ENCODE measurements at places on chromosomes 16 and 17.

GRCh38 chr17:39462631-39463375 lies 1.5 kb downstream of the CDK12 start:
- no peak for DNase-seq

DNA sequence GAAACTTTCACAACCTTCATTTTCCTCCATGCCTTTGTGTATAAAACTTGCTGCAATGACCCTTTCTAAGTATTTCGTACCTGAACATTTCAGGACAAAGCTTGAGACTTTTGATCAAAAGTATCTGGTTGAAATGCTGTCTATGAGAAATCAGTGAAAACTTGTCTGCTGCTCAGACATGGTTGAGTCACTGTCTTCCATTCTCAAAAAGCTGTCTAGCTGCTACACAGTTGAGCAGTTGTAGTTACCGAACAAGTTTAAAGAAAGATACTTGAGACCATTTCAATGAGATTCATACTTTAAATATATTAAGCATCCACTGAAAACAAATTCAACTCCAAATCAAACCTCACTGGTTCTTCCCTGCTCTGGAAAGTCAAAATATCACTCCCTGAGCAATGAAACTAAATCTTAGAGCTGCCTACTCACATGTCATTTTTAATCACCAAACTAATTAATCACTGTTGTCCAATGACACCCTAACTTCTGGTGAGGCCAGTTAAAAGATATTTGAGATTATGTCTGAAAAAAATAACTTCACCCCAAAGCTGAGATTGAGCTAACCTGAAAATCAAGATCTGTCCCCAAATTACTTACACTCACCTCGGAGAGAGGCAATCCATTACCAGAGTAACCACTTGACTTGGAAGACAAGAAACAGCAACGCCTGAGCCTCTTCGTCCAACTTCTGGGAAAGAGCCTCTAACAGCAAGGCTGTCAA lies 488 bp downstream of the TMEM100 start:
- DNase-seq: no peak

- DNase-seq: peak; percentile 13
Measured at GRCh38 chr17:37844158-37844976, 79.8 kb upstream of the TBC1D3K start.

- no peak for DNase-seq
Measured at GRCh38 chr16:19382084-19382801, 35.4 kb upstream of the TMC5 start.

DNA sequence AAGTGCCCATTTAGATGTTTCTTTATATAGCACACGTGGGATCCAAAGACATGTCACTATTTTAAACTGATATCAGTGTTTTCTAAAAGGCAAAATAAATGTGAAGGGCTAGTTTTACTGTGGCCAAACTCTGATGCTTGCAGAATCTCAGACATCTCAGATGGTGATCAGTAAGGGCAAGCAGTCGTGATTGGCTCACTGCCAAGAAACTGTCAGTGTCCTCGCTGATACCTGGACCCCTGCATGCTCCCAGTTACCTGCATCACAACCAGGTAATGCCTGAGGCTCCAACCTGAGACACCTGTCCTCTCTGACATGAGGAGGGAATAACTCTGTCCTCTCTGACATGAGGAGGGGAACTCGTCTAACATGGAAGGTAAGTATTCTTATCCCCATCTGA lies 114.0 kb downstream of the SPECC1 start:
- DNase-seq: no peak

- no peak for DNase-seq
Measured at GRCh38 chr17:80449930-80450576, 26.4 kb downstream of the NPTX1 start.

GRCh38 chr17:55340686-55341085 lies 75.9 kb downstream of the HLF start:
- DNase-seq: no peak

DNA sequence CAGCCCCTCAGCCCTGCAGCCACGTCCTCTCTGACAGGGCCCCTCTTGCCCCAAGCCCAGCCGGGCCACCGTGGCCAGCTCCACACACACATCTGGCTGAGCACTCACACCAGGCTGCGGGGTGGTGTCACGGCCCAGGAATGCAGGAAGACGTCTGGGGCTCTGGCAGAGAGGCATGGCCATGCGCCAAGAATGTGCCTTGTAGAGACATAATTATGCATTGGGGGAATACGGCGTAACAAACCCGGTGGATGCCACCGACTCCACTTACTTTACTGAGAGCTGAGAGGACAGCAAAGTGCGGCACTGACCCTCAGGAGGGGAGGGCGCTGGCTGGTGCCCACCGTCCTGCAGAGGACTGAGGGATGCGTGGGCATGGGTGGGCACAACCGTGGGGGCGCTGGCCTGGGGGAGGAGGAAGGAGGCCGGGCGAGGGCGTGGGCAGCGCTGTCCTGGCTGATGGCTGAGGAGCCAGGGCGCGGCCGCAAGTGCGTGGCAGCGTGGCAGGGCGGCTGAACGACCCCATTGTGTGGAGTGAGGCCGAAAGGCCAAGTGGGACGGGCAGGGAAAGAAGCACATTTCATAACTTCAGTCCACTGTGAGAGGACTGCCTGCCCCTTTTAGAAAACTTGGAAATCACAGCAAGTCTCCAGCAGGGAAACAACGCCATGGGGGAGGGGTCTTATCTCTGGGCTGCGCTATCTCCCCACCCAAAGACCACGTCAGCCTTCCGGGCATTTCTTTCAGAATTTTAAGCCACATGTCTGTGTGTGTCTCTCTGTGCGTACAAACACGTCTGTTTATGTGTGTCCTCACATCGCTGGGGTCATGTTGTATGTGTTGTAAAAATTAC lies 30.6 kb downstream of the METRNL start:
- DNase-seq: no peak

DNA sequence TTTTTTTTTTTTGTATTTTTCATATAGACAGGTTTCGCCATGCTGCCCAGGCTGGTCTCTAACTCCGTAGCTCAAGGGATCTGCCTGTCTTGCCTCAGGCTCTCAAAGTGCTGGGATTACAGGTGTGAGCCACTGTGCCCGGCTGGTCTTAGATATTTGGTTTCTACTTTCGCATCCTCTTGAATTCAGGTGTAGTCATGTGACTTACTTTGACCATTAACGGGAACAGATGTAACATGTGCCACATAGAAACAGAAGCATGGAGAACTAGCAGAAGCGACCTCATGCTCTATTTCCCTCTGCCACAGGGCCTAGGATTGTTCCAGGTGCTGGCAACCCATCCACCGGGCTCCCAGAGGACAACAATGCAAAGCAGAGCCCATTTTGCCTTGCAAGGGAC lies 166.6 kb downstream of the CYLD start:
- no peak for DNase-seq

GRCh38 chr17:1626333-1626732 lies 2.3 kb downstream of the SLC43A2 start:
- DNase-seq: no peak

DNA sequence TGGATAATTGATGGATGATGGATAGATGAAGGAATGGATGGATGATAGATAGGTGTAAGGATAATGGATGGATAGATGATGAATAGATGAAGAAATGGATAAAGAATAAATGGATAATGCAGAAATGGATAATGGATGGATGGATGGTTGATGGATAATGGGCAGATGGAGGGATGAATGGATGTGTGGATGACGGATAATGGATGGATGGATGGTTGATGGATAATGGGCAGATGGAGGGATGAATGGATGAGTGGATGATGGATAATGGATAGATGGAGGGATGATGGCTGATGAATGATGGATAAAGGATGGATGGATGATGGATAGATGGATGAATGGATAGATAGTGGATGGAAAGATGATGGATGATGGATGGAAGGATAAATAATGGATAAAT lies 239.2 kb downstream of the KATNIP start:
- no peak for DNase-seq

GRCh38 chr17:73498886-73499554 lies 145.2 kb downstream of the SDK2 start:
- no peak for DNase-seq

DNA sequence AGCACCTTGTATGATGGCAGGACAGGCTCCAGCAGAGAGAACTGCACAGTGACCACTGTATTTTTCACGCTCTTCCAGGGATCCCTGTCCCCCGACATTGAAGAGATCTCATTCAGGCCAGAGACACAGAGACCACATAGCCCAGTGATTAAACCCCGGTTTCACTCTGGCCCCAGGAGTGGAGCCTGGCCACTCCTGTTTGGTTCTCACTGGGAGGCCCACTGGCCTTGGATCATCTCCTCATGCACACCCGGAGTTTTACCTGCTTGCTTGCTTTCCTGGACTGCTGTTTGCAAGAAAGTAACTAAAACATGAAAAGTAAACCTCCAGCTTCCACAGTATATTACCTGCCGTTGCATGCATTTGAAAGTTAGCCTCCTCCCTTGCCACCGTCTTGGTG lies 13.2 kb upstream of the CLEC18C start:
- no peak for DNase-seq

- DNase-seq: no peak
Measured at GRCh38 chr16:12548270-12548983, 255.3 kb downstream of the CPPED1 start.

DNA sequence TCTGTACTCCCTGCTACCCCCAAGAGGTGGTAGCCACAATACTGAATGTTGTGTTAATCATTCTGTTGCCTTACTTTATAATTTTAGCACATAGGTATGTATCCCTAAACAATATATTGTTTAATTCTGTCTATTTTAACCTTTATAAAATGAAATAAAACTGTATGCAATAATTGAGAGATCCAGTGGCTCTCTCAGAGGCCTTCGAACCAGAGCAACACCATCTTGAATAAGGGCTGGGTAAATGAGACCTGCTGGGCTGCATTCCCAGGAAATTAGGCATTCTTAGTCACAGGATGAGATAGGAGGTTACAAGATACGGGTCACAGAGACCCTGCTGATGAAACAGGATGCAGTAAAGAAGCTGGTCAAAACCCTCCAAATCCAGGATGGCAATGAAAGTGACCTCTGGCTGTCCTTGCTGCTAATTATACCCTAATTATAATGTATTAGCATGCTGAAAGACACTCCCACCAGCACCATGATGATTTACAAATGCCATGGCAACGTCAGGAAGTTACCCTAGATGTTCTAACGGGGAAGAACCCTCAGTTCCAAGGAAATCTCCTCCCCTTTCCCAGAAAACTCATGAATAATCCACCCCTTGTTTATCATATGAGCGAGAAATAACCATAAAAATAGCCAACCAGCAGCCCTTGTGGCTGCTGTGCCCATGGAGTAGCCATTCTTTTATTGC lies 2.0 kb upstream of the CANT1 start:
- no peak for DNase-seq

DNA sequence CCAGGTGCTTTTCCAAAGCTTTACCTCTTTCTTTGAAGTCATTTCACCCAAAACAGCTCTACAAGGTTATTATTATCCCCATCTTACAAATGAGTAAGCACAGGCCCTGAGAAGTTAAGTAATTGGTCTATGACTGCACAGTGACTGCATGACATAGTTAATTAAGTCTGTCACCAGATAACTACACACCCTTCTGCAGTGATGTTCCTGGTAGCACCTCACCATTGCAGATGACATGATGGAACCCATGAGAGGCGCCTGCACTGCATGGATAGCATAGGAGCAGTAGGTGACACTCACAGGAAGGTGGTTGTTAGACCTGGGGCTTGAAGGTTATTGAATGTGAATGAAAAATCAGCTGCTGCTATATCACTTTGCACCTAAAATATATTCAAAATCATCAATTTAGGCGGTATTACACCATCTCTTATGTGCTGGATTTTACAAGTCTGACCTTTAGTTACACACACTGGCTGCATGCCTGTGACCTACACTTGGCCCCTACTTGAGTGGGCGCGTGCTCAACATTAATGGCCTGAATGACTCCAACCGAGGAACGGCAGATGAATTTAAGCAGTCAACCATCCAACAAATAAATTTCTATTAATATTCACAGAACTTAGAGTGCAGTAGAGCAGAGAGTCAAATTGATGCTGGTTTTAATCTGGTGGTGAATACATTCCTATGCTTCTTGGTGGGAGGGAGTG lies 239.6 kb downstream of the CDH11 start:
- no peak for DNase-seq

DNA sequence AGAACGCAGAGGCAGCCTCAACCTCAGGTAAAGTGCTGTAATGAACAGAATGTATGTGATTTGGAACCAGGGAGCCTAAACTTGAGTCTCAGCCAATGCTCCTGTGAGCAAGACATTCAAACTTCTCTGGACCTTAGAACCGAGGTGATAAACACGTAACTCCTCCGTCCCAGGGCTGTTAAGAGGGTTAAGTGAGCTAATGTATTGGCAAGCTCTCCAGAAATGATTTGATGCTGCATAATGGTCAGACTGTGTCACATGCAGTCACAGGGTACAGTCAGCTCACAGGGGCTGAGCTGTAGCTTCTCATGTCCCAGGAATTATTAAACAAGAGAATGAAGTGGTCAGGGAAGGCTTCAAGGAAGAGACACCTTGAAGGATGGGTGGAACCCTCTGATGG lies 10.0 kb upstream of the SLC4A1 start:
- DNase-seq: no peak

GRCh38 chr16:70520612-70521297 lies 2.6 kb downstream of the COG4 start:
- DNase-seq: no peak

- DNase-seq: peak; percentile 80
Measured at GRCh38 chr17:82320956-82321927, 3.8 kb upstream of the CD7 start.

DNA sequence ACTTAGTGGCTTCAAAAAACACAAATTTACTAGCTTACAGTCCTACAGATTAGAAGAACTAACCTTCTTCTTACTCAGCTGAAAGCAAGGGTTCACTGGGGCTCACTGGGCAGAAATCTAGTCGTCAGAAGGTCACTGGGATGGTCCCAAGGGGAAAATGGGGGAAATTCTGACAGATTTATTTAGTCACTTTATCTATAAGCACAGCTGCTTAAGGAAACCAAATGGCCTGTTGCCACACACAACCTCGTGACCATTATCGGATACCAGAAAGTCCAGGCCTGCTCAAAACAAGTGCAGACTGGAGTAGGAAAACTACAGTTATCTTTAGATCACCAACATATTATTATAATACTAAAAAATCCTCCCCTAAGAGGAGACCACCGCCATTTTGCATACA lies 374.6 kb upstream of the ASIC2 start:
- DNase-seq: no peak

DNA sequence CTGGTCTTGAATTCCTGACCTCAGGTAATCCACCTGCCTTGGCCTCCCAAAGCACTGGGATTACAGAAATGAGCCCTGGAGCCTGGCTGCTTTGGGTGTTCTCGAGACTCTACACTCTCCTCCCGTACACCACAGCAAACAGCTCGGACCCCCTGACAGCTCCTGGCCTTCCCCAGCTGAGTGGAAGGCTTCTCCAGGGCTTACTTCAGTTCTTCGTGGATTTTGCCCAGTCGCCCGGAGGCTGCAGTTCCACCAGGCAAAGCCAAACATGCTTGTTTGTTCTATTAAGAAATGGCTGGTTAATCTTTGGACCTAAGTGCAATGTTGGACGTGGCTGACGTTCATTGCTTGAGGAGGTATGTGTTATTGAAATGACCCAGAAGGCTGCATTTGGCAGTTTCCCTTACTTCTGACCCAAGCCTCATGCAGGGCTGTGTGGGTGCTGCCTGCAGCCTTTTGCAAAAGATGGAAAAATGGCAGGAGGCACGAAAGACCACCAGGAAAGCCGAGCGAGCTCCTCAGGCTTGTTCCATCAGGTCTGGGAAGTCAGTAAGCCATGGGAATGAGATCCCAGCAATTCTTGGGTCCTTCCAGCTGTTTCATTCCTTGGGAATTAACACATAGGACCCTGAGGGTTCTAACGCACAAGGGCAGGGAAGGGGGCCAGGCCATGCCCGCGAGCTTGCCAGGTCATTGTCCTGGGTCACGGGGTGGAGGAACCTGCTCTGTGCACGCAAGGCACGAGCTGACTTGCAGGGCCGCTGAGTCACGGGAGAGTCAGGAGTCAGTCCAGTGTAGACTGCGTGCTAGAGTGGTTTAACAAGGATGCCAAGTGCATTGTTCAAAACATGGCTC lies 23.9 kb upstream of the KLHDC4 start:
- DNase-seq: no peak
